ENCODE measurements at places on chromosomes 4 and X.

DNA sequence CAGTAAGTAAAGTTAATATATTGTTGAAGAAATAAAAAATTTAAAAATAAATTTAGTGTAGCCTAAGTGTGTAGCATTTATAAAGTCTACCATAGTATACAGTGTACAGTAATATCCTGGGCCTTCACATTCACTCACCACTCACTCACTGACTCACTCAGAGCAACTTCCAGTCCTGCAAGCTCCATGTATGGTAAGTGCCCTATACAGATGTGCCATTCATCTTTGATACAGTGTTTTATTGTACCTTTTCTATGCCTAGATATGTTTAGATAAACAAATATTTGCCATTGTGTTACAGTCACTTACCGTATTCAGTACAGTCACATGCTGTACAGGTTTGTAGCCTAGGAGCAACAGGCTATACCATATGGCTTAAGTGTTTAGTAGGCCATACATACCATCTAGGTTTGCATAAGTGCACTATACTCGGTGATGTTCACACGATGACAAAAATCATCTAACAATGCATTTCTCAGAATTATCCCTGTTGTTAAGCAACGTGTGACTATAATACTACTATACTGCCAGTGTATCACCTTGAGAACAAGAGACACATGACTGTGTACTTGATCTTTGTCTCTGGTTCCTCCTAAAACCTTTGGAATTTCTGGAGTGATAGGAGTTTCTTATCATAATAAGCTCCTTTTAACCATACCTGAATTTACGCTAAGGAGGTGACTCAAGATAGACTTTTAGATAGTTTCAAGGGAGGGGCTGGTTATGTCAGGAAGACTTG, 25.8 kb upstream of the SEPTIN11 start:
- no peak for DNase-seq

DNA sequence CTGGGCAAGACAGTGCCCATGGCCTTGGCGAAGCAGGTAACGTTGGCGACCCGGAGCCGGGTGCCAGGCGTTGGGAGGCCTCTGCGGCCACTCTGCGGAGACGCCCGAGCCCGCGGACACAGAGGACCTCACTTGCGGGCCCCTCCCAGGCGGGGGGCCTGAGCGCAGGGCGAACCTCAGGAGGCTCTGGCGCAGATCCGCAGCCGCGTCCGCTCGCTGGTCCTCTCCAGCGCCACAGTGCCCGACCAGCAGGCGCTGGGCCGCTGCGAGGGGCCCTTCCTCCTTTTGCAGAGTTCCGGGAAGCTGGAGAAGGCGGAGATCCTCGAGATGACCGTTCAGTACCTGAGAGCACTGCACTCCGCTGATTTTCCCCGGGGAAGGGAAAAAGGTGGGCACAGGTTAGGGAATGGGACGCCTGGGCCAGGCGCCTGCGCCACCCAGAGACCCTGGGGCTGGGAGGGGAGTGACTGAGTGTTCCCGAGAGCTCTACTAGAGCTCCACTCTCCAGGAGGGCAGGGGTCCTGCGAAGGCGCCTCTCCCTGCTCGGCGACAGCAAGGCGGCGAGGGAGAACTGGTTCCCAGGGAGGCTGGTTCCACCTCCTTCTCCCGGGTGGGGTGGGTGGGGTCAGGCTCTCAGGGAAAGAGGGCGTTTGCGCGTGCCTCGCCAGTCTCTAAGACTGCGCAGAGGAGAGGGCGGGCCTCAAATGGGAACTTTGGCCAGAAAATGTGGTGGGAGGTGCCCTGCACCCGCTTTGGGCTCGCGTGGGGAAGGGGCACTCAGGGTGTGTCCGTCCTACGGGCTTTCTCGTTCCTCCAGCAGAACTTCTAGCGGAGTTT, 1.4 kb downstream of the HELT start:
- DNase-seq: no peak

DNA sequence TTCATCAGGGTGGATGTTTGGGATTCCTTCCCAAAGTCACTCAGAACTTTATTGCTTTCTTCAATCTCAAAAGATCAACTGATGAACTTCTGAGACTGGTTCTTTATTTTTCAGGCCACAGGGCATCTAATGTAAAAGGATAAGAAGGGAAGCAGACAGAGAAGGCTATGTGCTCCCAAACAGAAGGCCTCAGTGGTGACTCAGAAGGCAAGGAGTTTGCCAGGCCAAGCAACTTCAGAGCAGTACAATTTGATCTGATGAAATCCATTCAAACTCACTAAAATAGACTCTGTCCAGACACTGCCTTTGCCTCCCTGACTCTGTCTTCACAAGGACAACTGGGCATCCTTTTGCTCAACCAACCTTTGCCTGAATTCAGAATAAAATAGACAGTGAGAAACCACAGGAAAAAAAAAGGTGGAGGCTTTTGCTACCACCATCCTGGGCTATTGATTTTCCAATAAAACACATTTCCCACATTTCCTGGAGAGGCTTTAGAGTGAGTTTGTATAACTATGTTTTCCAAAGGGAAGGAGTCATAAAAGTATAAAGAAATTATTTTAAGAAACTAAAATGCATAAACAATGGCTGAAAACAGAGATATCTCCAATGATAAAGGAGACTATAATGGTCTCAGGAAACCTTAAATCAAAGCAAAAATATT, 55.2 kb downstream of the ARHGEF6 start:
- DNase-seq: no peak

GRCh38 chr4:151314010-151314355, 11.4 kb downstream of the SH3D19 start:
- DNase-seq: no peak

- no peak for DNase-seq
These were observed 73.0 kb downstream of the FAT4 start for GRCh38 chr4:125387770-125388169.

DNA sequence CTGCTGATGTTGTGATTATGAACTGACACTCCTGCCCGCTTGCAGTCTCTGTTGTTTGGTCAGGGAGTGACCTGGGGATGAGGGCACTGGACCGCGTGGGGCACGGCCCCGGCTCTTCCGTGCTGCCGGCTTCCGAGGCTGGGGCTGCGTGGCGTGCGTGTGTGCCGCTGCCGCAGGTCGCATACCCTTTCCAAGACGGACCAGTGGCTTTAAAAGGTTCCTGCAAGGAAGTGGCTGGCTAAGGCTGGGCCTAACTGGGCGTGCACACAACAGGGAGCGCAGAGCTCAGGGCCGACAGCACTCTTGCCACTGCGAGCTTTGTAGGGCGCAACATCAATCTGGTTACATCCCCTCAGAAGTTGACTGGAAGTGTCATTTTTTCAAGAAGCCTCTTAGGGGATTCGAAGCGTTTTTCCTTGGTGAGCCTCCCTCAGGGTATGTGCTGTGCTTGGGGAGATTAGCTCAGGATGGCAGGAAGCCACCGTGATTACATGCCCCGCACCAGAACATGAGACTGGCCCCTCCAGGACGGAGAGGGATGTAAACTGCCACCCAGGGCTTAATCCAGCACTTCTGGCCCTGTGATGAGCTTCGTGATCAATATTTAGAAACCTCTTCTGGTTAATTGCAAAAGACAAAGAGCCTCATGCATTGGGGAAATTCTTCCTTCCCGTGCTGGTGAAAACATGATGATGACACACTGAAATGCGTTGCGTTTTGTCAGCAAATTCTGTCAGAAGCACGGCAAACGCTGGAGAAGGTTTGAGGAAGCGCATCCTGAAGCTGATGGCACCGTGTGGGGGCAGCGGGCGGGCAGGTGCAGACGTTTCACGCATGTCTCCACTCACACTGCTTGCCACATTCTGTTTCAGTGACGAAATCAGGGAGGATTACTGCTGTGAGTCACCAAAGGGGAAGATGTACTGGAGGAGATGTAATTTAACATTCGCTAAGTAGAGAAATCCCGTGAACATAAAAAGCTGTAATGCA, 11.1 kb downstream of the MAEA start:
- DNase-seq: peak; percentile 30

All from CD4-positive, alpha-beta T cell treated with Interleukin-10 for 1 hour (primary cell).